K562 (cell line): ENCODE measurements at places on chromosomes 13 and 19. TPM values are rescaled to one million over a fixed set of nuclear protein-coding genes. Genes with fewer than 3 reads are reported as not detected.
A peak's percentile ranks its signal among the peaks of the same experiment; 100 is the strongest.

GRCh38 chr13:48975101-48975855 is 434 bp upstream of the FNDC3A start:
- DNase-seq: no peak
- no peaks in the 10 kb centered on the region for H3K27me3 ChIP-seq
- peak overlapping the region; percentile 95 for H3K27ac ChIP-seq
- no peaks in the 10 kb centered on the region; the same call in 2 of the 3 replicates for H3K36me3 ChIP-seq
- H3K4me1 ChIP-seq: peaks cover 8% of the 10 kb centered on the region; the same call in 1 of the 2 replicates

DNA sequence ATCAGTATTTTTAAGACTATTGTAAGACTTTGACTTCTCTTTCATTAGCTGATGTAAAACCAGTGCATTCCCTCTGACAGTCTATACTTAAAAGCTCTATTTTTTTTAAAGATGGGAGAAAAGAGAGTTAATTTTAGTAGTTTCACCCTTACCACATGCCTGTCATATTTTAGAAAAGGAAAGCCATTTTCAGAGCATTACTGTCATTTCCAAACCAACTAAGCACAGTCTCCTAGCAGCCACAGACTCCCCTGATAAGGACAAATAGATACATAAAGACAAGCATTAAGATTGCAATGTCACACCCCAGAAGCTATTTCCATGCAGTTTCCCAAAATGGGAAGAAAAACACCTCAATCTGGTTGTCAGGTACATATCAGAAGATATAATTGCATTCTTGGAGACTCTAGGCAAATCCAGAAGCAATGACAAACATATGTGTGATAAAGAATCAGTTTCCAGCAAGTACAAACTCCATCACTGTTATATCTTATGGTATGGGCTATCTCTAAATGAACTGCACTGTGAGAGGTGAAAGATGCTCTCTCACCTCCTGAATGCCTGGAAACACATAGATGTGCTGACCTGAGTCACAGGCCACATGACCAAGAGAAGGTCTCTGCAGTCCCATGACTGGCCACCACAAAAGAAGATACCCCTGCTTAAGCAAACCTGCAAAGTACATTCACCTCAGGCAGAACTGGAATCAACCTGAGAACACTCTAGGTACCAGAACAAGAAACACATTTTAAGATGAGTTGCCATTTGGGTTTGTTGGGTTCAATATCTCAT is 303.3 kb downstream of the POU4F1 start:
- H3K4me1 ChIP-seq: no peaks in the 10 kb centered on the region
- no peaks in the 10 kb centered on the region for H3K36me3 ChIP-seq
- H3K27ac ChIP-seq: no peak overlapping the region

DNA sequence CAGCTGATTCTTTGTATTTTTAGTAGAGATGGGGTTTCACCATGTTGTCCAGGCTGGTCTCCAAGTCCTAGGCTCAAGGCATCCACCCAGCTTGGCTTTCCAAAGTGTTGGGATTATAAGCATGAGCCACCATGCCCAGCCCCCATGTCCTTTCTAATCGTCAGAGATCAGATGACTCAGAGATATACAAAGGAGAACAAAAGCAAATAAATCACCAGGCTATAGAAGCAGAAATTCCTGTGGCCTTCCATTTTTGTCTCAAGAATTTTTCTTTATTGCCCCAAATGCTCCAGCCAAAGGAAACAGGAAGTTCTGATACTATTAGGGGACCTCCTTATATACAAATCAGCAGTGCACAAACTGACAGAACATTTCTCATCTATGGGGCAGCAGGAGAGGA is 207.8 kb downstream of the RFC3 start:
- H3K4me3 ChIP-seq: no peak overlapping the region
- H3K27ac ChIP-seq: no peak overlapping the region
- no peak for DNase-seq
- H3K36me3 ChIP-seq: no peaks in the 10 kb centered on the region

AKAP8L gene
- total RNA-seq: 107 and 116 TPM in 2 replicates

DNA sequence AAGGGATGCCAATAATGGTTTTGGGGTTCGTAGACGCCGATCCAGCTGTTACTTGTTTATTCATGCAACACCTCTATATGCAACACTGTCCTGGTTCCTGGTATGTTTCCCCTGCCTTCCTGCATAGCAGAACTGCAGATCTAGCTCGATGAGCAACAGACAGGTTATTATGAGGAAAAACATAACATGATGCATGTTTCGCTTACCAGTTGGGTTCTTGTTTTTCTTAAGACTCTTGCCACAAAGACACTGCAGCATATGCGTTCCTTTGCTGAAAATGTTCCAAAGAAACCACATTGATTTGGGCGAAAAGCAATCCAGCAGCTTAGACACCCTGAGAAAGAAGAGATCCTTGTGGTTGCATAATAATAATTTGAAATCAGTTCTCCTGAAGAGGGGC is 583 bp downstream of the FGF14 start:
- H3K4me1 ChIP-seq: peaks cover 7% of the 10 kb centered on the region
- no peak overlapping the region for H3K4me3 ChIP-seq
- H3K36me3 ChIP-seq: no peaks in the 10 kb centered on the region
- DNase-seq: no peak
- no peak overlapping the region for H3K27ac ChIP-seq

- peaks cover 11% of the 10 kb centered on the region for H3K4me1 ChIP-seq
- no peaks in the 10 kb centered on the region for H3K36me3 ChIP-seq
- H3K4me3 ChIP-seq: no peak overlapping the region
These were observed 2.7 kb downstream of the ZNF709 start for GRCh38 chr19:12481781-12482508.

- no peak for DNase-seq
- H3K36me3 ChIP-seq: no peaks in the 10 kb centered on the region
- no peak overlapping the region for H3K27ac ChIP-seq
These were observed 72.6 kb upstream of the SERTM1 start for GRCh38 chr13:36601186-36601585.

DNA sequence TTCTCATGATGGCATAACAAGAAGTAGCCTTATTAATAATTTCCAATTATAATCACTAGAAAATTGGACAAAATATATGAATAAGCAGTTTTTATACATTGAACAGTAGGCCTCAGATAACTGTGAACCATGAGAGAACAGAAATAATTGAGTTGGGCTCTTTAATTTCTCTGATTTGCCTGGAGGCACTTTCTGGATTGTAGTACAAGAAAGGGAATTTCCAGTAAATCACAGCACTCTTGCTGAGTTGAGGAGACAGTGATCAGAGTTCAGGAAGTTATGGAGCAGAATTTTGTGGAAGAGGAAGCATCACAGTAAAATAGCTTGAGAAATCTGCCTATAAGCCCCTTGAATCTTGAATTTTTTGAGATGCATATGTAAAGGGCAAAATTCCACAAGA is 216.2 kb downstream of the MAB21L1 start:
- no peak overlapping the region for H3K27ac ChIP-seq
- DNase-seq: no peak
- H3K4me1 ChIP-seq: no peaks in the 10 kb centered on the region

DNA sequence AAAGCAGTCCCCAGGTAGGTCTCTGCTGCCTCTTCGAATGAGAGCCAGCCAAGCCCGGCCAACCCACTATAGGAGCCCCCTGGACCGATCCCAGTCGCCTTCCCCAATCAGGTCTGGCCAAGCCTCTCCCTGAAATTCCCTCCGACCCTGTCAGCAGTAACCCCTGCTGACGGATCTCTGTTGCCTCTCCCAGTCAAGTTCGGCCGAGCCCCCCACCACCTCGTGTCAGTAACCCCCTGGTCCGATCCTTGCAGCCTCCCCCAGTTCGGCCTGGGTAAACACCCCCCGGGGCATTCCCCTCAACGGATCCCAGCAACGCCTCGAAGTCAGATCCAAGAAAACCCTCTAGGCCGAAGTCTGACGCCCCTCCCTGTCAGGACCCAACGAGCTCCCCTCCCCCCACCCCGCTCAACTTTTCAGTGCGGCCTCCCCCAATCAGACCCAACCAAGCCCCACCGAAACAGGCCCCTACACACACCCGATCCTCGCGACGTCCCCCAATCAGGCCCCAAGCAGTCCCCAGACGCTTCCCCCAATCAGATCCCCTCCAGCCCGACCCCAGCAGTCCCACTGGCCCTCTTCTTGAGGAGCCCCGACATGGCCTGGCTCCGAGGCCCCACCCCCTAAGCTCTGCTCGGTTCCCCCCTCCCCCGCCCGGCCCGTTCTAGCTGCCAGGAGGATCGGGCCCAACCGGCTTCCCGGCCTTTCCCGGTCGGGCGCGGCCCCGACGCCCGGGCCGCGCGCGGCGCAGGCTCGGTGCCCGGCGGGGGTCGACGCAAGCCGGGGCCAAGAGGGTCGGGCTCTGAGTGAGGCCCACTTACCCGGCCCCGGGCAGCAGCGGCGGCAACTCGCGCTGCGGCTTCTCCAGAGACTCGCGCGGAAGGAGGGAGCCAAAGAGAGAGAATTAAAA is 1.8 kb downstream of the TNPO2 start:
- peaks cover 38% of the 10 kb centered on the region for H3K36me3 ChIP-seq
- DNase-seq: peak; percentile 83
- peak overlapping the region; percentile 87 for H3K27ac ChIP-seq
- H3K27me3 ChIP-seq: no peaks in the 10 kb centered on the region
- H3K4me3 ChIP-seq: peak overlapping the region; percentile 82
- peaks cover 10% of the 10 kb centered on the region; the same call in 1 of the 3 replicates for H3K4me1 ChIP-seq

DNA sequence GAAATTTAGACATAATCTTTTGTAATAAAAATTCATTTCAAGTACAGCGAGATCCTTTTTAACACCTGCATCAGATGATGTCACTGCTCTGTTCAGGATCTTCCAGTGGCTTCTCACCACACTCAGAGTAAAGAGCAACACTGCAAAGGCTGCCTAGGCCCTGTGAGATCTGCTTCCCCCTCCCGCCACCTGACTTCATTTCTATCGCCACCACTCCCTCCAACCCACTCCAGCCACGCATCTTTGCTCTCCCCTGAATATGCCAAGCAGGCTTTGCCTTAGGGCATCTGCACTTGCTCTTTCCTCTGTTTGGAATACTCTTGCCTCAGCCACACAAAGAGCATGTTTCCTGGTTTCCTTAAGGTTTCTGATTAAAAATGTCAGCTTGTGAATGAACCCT is 58.3 kb downstream of the MBNL2 start:
- no peaks in the 10 kb centered on the region for H3K4me1 ChIP-seq
- no peak for DNase-seq
- no peak overlapping the region for H3K27ac ChIP-seq
- H3K4me3 ChIP-seq: no peak overlapping the region
